ENCODE measurements at places on chromosomes 12 and 14.

DNA sequence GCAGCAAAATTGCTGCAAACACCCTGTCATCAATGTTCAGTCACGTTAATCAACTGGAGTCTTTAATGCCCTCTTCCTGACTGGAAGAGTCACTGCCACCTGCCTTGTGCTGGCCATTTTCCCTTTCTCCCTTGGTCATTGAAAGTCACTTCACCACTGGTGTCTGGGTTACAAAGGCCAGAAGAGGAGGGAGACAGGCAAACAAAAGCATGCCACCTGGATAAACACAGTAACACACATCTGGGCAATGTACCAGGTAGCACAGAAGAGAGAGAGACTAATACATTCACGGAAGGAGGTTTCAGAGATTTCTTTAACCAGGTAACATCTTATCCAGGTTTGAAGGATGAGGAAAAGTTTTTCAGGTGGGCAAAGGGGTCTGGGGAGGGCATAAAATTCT is 32.7 kb downstream of the GPHB5 start:
- DNase-seq, result no peak

- no peak for DNase-seq
These were observed at the start of gene FLRT2 for GRCh38 chr14:85529803-85530574. FLRT2 (plus strand) TSS chr14:85530144; CDS start chr14:85621515, 91,371 bp downstream.

DNA sequence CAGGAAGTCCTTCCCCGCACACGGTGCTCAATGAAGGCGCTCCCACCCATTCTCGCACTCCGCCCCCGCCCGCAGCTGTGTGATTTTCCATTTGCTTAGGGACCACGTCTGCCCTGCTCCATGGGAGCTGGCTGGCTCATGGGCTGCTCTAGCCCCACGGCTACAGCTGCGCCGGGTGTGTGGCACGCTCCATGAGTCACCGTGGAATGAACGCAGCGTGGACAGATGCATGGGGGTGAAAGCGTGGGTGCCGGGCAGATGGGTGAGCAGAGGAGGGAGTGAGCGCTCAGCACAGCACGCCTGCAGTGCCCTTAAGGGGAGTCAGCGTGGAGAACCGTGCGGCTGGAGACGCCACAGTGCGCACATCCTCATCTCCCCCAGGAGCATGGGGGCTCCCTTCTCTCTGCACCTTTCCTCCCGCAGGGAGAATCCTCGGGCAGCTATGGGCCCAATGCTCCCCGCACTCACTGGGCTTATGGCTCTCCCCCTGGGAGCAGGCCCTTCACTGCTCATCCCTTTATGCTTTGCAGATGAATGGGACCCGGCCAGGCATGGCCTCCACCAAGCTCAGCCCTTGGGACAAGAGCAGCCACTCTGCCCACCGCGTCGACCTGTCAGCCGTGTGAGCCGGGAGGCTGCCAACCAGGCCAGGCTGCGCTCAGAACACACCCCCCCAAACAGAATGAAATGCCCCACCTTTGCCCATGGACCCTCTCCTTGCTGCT is 185.1 kb downstream of the ADGRD1 start:
- no peak for DNase-seq

- no peak for DNase-seq
These were observed 94.5 kb upstream of the MON2 start for GRCh38 chr12:62372134-62372533.

DNA sequence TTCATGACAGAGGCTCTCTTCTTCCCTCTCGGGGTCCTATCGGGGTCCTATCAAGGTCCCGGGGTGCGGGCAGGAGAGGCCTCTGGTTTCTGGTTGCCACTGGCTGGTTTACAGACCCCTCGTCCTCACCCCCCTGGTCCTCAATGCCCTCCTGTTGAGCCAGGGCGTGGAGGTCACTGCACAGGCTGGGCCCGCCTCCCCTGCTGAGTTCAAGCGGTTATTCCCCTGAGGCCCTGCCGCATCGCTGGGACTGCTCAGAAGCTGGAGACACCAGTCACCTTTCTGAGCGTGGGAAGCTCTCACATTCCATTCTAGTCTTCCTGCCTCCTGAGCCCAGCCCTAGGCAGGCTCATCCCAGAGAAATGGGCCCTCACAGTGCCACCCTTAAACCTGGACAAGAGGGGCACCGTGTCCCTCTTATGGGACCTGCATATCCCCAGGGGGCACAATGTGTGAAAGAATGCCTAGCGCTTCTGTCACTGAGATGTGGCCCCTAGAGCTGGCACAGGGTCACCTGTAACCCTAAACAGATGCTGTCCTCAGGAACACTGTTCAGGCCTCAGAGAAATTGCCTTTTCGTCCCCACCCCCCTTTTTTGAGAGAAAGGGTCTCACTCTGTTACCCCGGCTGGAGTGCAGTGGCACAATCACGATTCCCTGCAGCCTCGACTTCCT is 177.7 kb upstream of the RGS6 start:
- no peak for DNase-seq

DNA sequence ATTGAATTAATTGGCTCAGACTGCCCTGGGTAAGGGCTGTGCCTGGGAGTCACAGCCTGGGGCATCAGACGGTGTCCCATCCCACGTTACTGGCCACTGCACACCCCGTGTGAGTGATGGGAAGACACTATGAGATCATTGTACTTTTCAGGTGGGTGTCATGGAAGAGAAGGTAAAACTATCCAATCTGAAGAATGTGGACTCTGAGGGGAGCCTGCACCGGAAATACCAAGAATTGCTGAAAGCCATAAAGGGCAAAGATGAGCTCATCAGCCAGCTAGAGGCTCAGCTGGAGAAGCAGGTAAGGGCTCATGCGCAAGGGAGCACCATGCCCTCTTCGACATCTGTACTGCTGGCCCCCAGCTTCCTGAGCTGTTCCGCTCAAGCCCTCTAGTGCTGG is 24.0 kb downstream of the PLEKHH1 start:
- DNase-seq, result no peak

DNA sequence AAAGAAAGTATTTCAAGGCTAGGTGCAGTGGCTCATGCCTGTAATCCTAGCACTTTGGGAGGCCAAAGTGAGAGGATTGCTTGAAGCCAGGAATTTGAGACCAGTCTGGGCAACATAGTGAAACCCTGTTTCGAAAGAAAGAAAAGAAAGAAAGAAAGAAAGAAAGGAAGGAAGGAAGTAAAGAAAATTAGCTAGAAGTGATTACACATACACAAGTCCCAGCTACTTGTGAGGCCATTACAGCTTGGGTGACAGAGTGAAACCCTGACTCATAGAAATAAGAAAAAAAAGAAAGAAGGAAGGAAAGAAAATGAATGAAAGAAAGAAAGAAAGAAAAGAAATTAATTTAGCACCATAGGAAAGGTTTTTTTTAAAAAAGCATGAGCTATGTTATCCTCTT is 33.3 kb upstream of the PPP1CC start:
- no peak for DNase-seq

- no peak for DNase-seq
These were observed 21.4 kb downstream of the BCL2L14 start for GRCh38 chr12:12091977-12092663.

- DNase-seq, result no peak
These were observed 20.0 kb downstream of the CKAP4 start for GRCh38 chr12:106227641-106228319.

DNA sequence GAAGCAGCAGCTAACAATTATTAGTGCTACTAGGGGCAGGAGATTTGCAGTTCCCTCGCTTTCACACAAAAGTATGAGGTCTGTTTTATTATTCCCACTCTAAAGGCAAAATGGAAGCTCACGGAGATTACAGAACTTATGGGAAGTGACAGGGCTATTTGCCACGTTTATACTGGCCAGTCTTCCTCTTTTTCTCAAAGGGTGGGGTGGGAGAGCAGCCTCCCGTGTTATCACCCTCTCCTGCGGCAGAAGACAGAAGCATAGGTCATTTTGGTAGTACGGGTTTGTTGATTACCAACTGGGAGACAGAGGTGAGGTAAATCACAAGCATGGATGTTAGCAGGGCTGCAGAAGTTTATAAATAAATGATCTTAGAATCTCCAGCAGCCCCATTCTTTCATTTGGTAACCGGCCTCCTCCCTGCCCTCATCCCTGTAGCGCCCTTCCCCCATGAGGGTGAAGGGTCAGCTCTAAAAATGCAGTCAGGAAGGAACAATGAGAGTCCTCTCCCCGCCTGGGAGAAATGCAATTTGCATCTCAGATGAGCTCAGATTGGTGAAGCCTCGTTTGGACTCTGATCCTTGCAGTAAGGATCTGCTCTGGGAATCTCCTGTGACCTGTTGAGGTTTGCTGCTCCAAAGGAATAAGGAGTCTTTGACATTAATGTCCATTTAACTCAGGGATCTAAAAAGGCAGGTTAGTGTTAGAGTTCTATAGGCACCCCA is 44.7 kb upstream of the SINHCAF start:
- no peak for DNase-seq

GRCh38 chr14:67680121-67680602 is 5.7 kb upstream of the VTI1B start:
- DNase-seq, result no peak

- DNase-seq, result no peak
These were observed 9.8 kb downstream of the BTBD7 start for GRCh38 chr14:93322929-93323599.

DNA sequence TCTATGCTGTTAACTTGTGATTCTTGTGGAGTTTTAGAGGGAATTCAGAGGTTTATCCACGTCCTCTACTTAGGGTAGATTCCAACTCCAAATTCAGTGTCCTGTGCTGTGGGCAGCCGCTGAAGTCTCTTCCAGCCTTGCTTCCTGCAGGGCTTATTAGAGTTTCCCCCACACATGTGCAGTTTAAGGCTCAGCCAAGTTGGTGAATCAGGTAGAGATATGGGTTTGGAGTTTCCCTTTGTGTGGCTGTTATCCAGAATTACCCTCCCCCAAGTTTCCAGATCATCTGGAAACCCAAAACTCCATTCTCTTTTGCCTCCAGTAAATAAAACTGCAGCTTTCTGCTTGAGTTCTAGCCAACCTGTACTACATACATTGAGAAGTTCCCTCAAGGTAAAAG is 853.7 kb downstream of the GALC start:
- no peak for DNase-seq

- DNase-seq, result no peak
These were observed 159.2 kb downstream of the TGFB3 start for GRCh38 chr14:75822522-75823141.

GRCh38 chr14:60532442-60532841 is 23.5 kb downstream of the SIX6 start:
- no peak for DNase-seq

Data from stimulated activated CD4-positive, alpha-beta T cell treated with anti-CD3 and anti-CD28 coated beads, Interleukin-12 subunit alpha, Interleukin-12 subunit beta, amount 100 ng/mL, for 48 hours (primary cell).